Body of pancreas (tissue), 4 donors: ENCODE measurements at places on chromosomes 2 and 18. TPM values are rescaled to one million over a fixed set of nuclear protein-coding genes. Genes with fewer than 3 reads are reported as not detected.
A peak's percentile ranks its signal among the peaks of the same experiment; 100 is the strongest.

GRCh38 chr18:13221869-13222855 lies 3.6 kb downstream of the LDLRAD4 start:
- no peak for DNase-seq

Gene FIGN
- 3.4 TPM for total RNA-seq

GRCh38 chr18:45104049-45104395 lies 423.3 kb downstream of the SETBP1 start:
- DNase-seq: no peak

GRCh38 chr18:64981915-64982314 lies 768.9 kb upstream of the CDH7 start:
- DNase-seq: no peak

DNA sequence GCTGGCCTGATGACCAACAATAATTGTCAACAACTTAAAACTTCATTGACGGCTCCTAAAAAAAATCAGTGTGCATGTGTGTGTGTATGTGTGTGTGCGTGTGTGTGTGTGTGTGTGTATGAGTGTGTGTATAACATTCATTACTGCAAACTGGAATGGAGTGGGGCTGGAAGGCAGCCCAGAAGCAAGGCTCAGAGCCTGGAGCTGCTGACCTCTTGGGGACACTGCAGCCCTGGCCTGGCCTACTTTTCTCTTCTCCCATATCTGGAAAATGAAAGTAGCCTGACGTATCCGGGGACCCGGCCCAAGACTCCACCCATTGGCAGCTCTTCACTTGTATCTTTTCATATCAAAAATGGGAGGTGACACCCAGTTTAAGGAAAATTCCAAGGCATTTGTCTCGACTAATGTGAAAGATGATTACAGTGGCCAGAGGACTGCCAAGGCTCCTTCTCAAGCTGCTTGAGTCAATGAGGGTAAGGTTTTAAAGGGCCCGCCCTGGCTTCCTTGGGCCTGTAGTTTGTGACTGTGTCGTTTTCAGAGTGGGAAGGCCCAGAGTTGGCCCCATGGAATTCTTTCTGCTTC lies 72.4 kb upstream of the IL1R1 start:
- peak; percentile 92 for DNase-seq

Gene EDAR
- total RNA-seq: not detected

DNA sequence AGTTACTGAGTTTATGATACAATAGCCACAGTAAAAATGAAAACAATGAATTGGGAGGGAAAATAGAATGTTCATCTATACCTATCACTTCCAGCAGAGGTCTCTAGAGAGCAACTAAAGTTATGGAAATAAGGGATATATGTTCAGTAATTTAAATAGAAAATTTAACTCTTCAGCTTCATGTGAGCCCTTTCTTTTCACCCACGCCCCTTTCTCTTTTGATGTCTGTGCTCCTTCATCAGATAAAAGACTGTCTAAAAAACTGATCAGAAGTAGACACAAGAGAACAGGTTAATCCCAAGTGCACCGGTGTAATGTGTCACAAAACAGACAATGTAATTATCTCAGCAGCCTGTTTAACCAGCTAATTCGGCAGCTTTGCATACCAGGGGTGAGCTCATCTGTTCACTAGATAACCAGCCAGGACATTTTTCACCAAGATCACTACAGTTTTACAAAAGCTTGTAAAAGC lies 238.5 kb upstream of the ERBB4 start:
- no peak for DNase-seq

Gene VWA3B
- total RNA-seq: not detected

DNA sequence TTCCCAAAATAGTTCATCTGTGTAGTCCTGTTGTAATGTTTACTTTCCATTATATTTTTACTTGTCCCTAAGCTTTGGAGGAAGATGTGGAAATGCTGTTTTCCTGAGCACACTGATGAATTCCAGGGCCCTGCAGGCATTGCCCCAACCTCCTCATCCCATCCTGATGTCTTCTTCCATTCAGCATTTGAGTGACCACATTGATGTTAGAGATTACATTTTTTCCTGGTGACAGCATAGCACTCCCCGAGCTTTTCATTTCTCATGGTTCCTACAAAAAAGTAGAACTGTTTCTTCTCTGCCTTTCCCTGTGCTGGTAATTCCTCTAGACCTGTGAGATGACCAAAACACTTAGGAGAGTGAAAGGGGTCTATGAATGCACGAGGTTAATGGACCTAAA lies 4.8 kb downstream of the IL36A start:
- no peak for DNase-seq

DNA sequence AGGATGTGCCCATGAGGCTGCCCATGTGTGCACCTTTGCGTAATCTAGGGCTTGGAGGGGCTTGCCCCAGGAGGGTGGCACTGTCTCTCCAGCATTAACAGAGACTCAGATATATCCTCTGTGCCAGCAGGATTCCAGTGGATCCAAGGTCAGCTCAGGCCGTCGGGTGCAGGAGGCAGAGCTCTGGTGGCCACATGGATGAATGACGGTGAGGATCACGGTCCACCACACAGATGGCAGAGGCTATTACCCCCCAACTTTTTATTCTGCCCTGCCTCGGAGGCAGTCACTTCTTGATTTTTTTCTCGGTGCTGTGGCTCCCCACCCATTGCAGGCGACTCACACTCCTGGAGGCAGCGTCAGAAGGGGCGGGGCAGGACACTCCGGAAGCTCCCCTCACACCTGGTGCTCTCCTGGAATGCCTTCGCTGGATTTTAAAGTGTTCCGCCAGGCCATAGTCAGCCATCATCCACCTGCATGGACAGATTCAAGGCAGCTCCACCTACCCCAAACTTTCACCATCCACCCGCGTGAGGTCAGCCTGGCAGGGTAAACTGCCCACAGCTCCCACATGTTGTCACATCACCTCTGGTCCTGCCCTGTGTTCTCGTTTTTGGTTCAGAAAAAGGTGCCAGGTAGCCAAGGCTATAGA lies 602.9 kb upstream of the RAB6C start:
- DNase-seq: no peak

Gene EIF2B4
- 24.9 TPM for total RNA-seq

DNA sequence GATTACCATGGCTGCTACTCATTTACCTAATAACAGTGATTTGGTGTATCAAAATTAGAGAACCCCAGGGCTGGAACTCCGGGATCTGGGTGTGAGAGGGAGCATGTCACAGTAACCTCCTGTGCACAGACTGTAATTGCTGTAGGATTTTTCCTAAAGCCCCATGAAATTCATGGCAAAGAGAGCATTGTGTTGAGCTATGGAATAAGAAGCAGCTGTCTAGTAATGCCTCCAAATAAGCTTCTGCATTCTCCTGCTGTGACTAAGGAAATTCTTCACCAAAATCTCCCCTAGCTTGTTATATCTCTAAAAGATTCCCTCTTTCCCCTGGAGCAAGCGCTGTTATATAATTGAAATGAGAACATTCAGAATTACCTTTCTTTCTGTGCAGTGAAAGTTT lies 158.1 kb upstream of the SPATS2L start:
- DNase-seq: no peak

Gene GPR39
- 7.3 TPM for total RNA-seq

Gene CCT4
- total RNA-seq: 33.3 TPM

DNA sequence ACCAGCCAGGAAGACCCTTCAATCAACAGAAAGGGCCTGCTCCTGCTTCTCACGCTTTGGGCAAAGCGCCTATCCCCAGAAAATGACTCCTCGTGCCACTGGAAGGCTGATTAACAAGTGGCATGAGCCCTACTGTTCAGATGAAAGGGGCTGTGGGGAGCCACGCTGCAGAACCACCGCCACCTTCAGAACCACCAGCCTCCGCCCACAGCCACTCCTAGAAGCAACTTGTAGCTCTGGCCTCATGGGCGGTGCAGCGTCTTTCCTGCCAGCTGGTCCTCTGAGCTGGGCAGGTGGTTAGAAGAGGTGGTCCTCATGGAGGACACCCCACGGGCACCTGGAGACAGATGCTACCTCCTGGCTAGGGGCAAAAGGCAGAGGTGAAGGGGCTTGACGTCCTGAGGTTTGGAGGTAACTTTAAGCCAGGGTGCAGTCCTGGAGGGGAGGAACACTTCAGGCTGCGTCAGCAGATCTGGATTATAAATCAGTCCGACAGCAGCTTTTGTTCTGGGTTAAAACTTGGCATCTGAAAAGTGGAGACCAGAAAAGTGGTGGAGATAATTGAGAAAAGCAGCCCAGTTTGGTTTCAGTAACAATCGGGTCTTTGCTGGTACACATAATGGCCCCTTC lies 861 bp upstream of the SEMA4C start:
- peak; percentile 54 for DNase-seq

Gene CFAP210
- total RNA-seq: not detected

- no peak for DNase-seq
Measured at GRCh38 chr2:79446313-79446712, 66.5 kb upstream of the CTNNA2 start.

- DNase-seq: no peak
Measured at GRCh38 chr2:206616151-206616550, 26.1 kb upstream of the FAM237A start.

- DNase-seq: peak; percentile 16
Measured at GRCh38 chr2:226478109-226478809, 321.4 kb downstream of the IRS1 start.

Gene RAB6C
- 0.52 TPM for total RNA-seq

Gene IGFBP5
- 35.8 TPM for total RNA-seq

DNA sequence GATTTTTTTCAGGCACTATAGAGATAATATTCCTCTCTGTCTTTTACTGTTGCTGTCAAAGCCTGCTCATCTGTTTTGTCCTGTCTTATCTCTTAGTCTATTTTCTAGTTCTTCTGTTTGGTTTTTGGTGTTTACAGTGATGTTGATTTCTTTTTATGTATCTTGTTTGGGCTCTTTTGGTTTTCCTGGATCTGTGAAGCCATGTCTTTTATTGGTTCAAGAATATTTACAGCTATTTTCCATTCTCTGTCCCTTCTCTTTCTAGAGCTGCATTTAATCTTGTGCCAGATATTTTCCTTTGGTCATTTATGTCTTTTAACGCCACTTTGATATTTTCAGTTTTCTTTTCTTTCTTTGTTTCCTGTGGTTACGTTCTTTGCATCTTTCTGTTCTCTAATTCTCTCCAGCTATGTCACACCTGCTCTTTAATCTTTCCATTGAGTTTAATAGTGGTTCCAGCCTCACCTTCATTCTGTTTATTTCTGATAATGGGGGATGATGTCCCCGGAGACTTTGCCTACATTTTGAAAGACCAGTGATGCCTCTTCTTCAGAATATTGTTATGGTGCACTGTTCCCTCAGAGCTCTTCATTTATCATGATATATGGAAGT lies 32.0 kb downstream of the SMCHD1 start:
- DNase-seq: no peak

DNA sequence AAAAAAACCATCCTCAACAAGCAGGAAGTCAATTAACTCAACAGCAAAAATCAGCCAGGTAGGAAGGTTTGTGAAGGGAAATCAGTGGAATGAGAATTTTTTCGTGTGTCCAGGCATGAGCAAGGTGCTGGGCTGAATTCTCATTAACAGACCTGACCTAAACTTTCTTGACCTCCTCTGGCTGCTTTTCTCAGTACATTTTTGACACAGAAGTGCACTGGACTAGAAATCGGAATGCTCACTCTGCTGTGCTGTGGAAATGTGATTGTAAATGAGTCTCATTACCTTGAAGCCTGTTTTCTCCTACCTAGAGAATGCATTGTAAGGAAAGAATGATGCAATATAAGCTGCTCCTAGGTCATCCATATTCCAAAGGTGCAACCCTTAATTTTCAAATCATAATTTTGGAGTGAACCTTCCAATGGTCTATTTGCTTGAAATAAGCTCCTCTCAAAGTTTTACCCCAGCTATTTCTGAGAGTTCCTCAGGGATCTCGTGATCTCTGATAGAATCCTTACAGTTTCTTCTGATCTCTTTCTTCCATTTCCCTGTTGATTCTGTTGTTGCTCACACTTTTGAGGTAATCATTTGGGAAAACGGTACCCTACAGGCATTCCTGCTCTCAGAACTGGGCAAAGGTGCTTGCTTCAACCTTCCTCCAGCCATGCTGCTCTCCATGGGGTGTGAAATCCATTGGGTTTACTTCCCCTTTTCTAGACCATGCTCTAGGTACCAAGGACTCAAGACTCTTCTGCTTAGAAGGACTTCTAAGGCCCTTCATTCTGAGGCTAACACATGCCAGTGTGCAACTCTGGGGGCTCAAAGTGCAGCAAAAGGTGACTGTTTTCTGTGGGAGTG lies 104.9 kb upstream of the ITPRID2 start:
- DNase-seq: no peak
